RWPE2 (cell line): ENCODE measurements at places on chromosomes 5 and 9.

GRCh38 chr9:129109537-129109903 is 1.1 kb downstream of the CRAT start:
- no peak for DNase-seq

- no peak for DNase-seq
Observed at GRCh38 chr5:38745836-38746732, 99.7 kb upstream of the OSMR start.

- DNase-seq = no peak
Observed at GRCh38 chr5:6405591-6405990, 27.2 kb upstream of the MED10 start.

- no peak for DNase-seq
Observed at GRCh38 chr5:132407970-132408369, 38.5 kb downstream of the SLC22A5 start.

GRCh38 chr5:86970361-86970760 is 297.3 kb upstream of the RASA1 start:
- no peak for DNase-seq

DNA sequence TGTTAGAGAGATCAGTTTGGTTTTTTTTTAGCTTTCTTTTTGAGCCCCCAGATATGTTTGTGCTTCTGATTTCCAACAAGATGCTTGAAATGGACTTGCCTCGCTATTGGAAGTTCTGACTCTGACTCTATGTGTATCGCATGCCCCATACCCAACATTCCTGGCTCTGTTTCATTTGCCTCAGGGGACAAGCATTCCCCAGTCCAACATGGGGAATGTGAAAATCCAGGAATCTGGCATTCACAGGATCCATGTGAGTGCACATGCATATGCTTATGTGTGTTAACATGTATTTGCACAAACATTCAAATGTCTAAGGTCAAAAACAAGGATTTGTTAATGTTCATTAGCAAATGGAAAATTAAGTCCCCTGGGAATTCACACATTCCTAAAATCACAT is 233.9 kb downstream of the TLR4 start:
- no peak for DNase-seq

DNA sequence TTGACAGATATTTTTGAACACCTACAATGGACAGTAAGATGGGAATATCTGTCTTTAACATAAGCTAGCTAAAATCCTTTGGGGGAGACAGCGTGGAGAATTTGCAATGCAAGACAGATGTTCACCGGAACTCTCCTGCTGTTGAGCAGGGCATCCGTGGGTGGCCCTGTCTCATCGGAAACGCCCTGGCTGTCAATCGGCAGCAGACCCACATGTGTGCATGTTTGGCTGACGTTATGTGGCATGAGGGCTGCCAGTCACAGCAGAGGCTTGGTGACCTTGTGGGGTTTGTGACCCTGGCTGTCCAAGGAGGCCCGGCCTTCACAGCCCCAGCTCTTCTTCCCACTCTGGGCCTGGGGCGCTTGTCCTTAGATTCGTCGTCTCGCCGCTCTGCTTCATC is 129.7 kb upstream of the OTULINL start:
- no peak for DNase-seq

- peak; percentile 57 for DNase-seq
Observed at GRCh38 chr5:143372187-143372829, 31.2 kb downstream of the NR3C1 start.

DNA sequence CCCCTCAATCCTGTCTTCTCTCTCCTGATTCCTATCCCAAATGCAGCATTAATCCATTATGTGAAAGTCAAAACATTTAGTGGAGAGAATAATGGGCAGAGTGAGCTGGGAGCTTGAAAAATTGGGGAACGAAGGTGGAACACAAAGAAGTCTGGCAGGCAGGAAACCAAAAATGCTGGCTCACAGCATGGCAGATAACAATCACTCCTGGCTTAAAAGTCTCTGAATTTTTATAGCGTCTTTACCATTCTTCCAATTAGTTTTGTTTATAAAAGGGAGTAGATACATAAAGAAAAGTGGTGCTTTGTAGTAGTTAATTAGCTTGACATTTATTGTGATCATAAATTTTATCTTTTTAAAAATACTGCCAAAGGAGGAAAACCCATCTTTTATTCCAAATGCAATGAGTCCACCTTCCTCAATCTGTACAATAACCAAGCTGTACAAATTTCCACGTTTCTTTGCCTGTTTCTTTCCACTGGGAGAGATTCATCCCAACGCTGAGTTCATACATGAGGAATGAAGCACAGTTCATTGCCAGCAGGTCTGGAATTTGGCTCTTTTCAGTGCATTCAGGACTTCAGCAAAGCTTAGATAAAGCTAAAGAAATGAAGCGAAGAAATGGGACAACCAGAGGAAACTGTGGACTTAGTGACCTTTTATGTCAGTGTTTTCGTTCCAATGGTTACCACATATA is 174.7 kb downstream of the HMHB1 start:
- DNase-seq = no peak

- peak; percentile 68 for DNase-seq
Observed at GRCh38 chr5:1724822-1725602, 74.6 kb downstream of the MRPL36 start.

DNA sequence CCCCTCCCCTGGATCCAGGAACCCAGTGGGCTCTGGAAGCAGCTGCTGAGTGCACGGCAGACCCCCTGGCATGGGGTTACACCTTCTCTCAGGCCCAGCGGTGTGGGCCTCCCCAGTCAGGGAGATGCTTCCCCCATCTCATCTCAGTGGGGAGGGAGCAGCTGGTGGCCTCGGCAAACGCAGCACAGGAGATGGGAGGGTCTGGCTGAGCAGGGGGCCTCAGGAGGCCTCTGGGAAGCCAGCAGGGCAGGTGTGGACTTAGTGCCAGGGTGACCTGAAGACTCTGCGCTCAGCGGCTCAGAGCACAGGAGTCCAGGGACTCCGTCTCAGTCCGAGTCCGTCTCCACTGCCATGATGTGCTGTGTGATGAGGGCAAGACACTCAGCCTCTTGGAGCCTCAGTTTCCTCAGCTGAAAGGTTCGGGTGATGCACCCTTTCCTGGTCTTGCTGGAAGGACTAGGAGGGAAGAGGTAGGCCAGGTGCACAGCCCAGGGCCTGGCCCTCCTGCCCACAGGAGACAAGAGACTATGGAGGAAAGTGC is 100.6 kb downstream of the GTF3C4 start:
- no peak for DNase-seq

DNA sequence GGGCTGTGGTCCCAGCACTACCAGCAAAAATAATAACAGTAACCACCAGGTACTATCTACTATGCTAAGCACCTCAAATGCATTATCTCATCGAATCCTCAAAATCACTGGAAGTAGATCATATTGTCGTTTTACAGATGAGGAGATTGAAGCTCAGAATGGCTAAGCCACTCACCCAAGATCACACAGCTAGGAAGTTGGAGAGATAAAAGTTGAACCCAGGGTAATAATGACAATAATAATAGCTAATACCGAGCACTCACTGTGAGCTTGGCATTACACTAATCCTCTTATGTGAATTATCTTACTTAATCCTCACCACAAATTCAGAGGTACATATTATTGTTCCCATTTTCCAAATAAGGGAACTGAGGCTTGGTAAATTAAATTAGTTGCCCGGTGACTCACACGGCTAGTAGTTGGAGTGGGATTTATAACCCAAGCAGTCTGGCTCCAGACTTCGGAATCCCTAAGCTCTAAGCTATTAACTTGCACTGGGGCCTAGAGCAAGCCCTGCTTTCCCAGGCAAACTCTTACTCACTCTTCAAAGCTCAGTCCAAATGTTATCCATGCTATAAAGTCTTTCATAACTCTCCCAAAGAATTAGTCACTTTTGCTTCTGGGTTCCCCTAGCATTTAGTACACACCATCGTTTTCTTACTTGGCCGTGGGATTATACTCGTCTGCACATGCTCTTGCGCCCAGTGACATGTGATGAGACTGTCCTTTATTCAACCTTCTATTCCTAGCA is 3.8 kb downstream of the ARSI start:
- DNase-seq = no peak

- no peak for DNase-seq
Observed at GRCh38 chr9:33442125-33442524, 5.3 kb downstream of the AQP3 start.

DNA sequence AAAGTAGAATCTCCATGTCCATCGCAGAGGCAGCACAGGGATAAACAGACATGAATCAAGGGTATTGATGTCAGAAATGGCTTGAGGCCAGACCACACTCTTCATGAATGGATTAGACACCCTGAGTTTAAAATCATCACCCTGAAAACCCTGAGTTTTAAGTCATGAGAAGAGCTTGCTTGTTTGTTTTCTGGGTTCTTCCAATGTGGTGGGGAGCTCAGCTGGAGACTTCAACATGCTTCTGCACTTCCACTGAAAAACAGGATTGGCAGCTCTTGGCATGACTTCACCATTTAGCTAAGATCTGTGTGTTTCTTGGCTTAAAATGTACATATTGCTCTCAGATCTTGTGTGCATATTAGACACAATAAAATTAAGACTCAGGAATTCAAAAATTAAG is 9.8 kb downstream of the GCNT4 start:
- no peak for DNase-seq

DNA sequence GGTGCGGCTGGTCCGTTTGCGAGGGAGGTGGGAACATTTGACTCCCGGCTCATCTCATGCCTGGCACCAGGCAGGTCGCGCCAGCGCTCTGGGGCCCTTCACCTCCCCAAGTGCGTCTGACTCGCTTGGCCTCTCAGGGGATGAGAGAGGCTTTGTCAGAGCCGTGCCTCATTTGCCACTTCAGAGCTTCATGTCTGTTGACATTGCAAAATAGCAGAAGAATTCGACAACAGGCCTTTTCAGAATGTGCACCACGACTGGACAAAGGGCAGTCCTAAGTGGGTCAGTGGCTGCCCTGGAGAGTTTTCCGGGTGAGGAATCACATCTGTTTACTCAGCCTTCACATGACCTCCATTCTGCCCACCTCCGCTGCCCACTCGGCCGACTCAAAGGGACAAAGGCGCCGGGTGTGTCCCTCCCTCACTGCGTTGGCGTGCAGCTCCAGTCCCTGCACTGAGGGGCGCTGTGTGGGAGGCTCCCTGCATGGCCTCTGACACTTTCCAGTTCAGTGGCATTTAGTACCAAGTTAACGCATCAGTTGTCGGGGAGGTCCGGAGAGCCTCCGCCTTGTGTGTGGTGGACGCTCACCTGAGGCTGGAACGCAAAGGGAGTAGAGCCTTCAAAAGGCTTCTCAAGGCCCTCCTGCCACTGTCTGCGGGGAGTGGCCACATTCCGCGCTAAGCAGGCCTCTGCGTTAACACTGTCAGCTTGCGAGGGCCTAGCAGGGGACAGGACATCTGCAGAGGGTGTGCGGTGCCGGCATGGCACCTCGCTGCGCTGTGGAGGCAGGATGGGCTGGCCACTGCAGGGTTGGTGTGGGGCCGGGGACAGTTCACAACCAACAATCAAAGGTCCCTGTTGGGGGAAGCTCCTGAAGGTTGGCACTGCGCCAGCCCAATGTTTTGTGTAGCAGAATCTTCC is 171.5 kb downstream of the NXNL2 start:
- no peak for DNase-seq

DNA sequence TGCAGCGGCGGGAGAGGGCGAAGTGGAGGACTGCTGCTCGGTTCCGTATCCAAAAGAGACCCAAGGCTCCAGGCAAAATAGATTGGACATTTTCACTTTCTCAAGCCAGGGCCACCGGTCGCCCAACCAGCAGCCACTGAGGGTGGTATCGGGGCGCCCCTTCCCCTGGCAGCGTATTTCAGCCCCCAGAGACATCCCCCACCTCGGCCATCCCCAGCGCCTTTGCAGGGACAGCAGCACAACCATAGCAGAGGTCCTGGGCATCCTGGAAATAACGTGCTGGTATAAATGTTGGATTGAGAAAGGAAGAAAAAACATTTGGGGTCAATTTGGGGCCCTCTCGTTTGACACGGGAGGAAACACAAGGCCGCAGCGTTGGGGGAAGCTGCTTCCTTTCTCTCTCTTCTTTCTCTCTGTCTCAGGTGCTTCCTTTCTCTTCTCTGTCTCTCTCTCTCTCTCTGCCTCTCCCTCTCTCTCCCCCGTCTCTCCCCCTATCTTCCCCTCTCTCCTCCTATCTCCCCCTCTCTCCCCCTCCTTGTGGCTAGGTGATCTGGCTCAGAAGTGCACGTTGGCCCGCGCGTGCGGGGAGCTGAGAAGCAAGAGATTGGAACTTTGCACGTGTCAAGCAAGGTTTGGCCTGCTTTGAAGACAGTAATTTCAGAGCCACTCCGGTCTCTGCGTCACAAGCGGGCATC is 624 bp upstream of the RETREG1 start:
- no peak for DNase-seq

DNA sequence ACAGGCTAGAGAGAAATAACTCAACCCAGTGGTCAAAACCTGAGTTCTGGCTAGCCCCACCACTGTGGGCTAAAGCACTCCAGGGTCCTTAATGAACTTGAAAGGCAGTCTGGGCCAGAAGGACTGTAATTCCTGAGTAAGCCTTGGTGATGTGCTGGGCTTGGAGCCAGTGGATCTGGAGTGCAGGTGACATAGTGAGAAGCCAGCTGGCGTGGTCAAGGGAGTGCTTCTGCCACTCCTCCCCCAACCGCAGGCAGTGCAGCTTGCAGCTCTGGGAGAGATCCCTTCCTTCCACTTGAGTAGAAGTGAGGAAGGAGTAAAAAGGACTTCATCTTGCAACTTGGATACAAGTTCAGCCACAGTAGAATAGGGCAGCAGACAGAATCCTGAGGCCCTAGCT is 424.0 kb downstream of the CDH18 start:
- no peak for DNase-seq

- DNase-seq = no peak
Observed at GRCh38 chr9:98071737-98072136, 15.2 kb downstream of the NANS start.

- no peak for DNase-seq
Observed at GRCh38 chr5:129973716-129974426, 69.6 kb downstream of the CHSY3 start.

- DNase-seq = no peak
Observed at GRCh38 chr9:5388026-5388819, 48.5 kb upstream of the RLN1 start.

DNA sequence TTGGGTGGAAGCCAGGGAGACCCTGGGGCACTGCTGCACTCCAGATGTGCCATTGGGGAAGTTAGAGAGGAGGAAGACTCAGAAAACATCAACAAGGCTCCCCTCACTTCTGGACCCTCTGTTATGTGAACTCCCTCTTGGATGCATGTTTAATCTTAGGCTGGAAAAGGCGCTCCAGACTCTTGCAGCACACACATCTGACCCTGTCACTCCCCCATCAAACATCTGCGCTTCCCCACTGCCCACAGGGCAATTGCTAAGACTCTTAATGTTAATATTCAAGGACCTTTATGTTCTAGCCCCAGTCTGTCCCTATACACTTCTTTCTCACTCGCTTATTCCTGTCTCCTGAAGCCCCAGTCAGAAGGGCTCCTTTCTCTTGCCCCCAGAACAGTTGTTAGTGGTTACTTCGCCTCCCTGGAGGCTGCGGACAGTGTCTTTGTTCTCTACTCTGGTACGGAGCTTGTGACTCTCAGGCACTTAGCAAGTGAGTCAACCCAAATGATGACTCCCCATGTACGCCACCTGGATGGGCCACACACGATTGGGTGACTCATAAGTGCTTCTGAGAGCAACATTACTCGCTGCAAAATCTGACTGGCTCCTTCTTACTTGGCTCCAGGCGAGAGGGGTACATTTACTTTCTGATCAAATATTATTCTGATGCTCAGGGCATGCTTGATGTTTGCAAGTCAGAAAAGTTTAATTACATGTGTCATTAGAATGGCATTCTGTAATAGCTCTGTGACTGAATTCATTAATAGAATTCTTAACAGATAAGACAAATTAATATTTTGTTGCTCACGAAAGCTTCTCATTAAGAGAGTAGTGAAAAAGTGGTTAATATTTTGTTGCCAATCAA is 193.6 kb downstream of the HSPA4 start:
- DNase-seq = peak; percentile 93

- no peak for DNase-seq
Observed at GRCh38 chr9:7879551-7880245, 80.1 kb upstream of the DMAC1 start.

- no peak for DNase-seq
Observed at GRCh38 chr5:142498298-142498697, 173.5 kb upstream of the SPRY4 start.
